ENCODE measurements at places on chromosomes 4 and X.

DNA sequence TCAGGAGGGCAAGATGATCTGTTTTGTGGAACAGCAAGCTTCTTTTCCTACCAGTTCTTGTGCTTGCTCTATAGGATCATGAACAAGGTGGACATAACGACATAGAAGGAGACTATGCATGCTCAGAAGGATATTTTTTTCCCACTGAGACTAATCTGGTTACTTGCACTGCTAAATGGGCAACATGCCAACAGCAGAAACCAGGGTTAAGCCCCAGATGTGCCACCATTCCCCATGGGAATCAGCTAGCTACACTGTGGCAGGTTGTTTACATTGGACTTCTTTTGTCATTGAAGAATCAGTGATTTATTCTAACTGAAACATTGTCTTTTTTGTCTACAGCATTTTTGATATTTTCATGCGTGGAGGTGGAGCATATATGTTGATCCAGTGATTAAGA is 165.6 kb downstream of the C4orf33 start:
- no peak for DNase-seq

DNA sequence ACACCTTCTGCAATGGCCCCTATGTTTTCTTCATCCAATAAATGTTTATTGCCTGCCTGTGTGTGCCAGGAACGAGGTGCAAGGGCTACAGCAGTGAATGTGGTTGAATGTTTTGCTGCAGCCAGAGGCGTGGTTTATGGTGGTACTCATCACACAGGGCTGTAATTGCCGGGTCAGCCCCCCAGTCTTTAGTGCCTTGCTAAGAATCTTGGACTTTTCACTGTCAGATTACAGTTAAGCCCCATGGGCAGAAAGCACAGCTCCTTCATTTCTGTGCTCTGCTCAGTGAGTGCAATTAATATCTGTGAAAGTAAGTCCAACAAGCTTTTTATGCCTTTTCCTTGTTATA is 67.8 kb downstream of the TAPT1 start:
- no peak for DNase-seq

DNA sequence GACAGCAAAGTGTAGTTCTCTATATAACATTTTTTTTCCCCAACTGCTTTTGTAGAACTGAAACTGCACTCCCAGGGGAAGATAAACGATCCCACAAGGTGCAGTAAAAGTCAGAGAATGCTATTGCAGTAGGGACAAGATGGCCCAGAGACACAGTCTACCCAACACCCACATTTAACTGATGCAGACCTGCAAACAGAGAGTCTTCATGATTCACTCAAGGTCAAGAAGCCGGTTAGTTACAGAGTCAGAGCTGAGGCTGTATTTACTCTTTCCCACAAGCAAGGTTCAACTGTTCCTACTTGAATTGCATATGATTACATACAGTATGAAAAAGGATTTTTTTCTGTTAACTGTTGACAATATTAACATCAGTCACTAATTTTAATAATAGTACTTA is 654.6 kb downstream of the IL1RAPL1 start:
- DNase-seq, result no peak

DNA sequence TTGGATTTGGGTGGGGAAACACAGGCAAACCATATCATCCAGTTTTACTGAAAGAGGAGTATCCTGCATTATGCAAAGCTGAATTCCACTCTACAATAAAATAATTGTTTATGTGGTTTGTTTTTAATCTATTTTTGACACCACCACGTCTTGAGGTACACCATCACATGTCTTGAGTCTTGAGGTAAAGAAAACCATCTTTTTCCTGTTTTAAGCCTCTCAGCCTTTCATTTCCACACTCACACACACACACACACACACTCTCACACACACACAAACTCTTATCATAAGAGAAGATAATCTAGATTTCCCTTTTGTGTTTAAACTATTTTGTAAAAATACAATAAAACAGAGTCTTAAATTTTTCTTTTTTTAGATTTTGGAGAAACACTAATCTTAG is 32.0 kb downstream of the SPIN3 start:
- no peak for DNase-seq

DNA sequence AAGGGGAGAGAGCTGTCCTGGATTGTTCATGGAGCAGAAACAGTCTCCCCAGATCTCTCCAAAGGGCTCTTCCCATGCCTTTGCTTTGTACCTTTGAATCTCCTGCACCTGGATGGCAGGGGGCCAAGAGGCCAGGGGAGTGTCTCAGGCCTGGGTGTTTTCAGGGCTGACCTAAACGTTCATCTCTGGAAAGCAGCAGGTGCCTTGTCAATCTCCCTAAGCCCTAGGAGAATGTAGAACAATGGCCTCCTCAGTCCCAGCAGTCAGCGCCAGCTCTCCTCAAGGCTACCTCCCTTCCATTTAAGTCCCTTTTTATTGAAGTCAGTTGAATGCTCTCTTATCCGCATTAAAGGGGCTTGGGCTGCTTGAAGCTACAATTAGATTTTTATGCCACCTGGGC is 31.2 kb upstream of the NSUN7 start:
- DNase-seq, result no peak

DNA sequence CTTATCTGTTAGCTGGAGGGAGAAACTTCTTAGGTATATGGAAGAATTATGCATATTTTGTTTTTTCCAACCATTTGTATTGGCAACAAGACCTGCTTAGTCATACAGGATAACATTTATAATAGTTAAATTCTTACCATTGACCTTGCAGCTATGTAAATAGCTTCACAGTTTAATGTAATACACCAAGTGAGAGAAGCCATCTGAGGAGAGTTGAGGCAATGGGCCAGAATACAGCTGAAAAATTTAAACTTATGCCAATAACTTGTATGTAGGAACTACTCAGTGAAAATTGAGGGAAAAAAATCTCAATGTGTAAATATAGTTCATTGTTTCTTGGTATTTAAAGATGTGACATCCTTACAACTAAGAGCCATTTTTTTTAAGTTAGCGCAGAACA is 273.5 kb downstream of the DACH2 start:
- DNase-seq, result no peak

DNA sequence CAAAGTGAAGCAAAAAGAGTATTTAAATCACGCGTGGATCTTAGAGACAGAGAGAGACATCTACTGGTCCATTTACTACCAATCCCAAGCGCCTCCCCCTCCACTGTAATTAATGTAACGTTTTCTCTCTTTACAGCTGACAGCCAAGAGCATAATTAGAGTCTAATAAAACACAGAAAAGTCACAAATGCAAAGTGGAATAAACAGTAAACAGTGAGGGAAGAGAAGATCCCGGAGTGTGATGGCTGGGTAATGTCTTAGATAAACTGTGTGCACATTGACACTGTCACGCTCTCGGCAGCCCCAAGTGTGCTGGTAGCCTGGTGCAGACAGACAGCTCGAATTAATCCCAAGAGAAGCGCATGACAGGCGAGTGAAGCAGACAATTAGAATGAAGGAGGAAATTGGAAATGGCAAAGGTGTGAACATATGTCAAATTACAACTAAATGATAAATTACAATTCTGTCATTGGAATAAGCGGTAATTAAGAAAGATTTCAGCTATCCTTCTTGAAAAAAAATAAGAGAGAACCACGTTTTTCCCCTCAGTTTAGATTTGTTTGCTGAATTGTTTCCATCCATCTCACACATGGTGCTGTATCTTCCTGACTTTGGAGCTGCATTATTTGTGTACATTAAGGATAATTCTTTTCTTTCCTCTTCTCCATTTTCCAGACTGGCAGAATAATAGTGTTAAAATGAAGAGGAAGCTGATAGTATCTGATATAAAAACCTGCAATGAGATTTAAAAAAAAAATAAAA is 100.1 kb downstream of the CXXC4 start:
- no peak for DNase-seq

GRCh38 chrX:102712216-102712966 is at the start of gene GPRASP2:
TSS of gene GPRASP2 (plus strand) at chrX:102712448. CDS start at chrX:102714870, 2,422 bp downstream.
- peak; percentile 26 for DNase-seq

DNA sequence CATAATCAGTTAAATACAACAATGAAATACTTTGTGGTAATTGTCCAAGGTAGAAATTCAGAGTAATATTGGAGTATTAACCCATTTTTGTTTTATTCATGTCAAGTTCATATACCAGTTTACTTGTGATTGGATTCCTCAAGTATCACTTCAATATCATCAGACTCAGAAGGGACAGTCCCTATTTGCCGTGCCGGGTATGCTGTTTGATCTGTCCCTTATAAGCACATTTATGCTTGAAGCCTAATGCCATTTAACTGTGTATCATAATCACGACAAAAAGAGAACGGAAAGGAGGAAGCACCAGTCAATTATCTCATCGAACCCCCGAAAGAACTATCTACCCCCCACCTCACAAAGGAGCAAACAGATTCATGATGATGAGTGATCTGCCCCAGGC is 171.0 kb upstream of the TBL1X start:
- no peak for DNase-seq

DNA sequence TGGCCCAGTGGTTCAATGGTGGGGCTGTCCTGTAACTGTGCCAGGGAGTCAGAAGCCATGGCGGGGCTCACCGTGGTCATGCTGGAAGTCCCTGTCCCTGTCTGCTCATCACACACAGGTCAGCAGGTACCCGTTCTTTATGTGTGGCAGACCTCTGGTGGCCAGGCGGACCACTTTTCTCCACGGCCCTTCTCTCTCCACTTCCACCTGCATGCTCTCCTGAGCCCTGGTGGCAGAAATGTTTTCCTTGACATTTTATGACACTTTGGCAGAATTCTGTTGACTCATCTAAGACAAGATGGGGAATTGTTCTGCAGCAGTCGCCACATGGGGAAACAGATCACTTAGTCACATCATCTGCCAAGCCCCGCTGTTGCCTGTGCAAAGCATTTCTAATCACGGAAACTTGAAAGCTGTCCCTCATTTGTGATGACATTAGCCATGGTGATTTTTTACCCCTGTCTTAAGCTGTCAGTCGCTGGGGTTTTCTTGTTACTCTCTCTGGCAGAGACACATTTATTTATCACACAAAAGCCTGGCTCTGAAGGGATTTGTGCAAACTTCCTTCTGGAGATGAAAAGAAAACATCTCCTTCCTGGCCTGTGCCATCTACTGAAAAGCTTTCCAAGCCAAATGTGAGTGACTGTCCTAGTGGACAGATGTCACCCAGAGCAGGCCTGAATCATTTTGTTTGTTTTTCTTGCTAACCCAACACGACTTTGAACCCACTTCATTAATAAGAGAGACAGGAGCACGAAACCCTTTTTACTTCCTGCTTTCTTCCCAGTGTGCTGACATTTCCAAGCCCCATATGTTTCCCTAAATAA is 38.8 kb upstream of the STIM2 start:
- peak; percentile 10 for DNase-seq

Measured in fibroblast of skin of right quadriceps (primary cell).